Fibroblast of skin of left quadriceps (primary cell): ENCODE measurements at places on chromosomes 7 and 10.

DNA sequence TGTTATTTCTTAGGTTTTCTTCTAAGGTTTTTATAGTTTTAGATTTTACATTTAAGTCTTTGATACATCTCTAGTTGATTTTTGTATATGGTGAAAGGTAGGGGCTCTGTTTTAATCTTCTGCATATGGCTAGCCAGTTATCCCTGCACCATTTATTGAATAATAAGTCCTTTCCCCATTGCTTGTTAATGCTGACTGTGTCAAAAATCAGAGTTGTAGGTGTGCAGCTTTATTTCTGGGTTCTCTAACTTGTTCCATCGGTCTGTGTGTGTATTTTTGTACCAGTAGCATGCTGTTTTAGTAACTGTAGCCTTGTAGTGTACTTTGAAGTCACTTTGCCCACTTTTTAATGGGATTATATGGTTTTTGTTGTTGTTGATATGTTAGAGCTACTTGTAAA, 37.9 kb upstream of the FAM13C start:
- no peak for DNase-seq

GRCh38 chr7:75881436-75882095, 2.7 kb downstream of the RHBDD2 start:
- DNase-seq: no peak

DNA sequence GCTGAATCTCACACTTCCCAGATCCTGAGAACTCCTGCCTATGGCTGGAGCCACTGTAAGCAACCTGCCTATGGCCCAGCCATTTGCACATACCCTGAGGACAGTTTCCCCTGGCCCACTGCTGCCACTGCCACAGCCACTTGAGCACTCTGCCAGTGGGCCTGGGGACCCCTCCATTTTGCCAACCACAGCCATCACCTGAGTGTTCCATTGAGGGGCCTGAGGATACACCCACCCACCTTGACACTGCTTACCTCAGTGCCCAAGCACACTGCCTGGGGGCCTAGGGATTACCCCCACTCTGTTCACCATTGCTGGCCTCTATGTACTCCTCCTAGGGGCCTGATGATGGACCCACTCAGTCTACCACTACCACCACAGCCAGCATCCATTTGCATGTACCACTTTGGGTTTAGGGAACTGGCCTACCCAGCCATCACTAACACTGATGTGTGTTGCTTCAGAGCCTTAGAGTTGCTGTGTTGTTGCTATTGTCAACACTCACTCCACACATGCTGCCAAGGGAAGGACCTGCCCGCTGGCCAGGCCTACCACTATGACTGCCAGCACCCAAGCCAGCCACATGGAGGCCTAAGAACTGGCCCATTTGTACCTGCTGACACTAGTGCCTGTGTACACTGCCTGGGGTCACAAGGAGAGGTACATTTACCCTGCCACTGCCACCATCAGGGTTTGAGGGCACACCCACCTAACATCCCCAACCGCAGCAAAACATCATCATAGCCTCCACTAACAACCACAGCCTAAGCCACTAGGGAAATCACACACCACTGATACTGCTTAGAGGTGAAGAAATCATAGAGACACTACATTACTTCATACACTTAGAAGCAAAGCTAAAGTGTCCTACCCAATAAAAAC, 45.9 kb upstream of the ANTXRL start:
- DNase-seq: no peak

DNA sequence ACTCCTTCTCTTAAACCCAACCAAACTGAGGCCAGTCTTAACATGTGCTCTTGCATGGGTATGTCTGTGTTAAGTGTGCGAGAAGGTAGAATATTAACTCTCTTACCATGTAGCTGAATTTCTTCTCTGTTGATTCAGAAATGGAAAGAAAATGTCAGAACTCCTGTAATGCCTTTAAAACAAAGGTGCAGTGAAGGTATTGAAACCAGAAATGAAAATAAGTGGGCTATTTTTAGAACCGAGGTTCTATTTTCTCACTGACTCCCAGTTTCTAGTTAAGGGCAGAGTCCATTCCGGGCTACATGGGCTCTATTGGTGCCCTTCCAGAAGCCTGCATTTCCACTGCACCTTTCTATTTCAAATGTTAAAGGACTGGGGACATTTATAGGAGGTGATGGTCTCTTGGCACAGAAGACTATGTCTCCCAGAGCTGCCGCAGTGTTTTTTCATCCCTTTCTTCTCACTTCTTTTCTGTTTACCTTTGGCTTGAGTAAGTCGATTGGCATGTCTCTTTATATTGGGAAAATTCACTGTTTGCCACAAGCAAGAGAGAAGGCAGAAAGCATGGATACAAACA, 174.9 kb downstream of the LRMDA start:
- DNase-seq: no peak

- DNase-seq: no peak
Observed at GRCh38 chr7:176786-177459, 15.4 kb upstream of the FAM20C start.

DNA sequence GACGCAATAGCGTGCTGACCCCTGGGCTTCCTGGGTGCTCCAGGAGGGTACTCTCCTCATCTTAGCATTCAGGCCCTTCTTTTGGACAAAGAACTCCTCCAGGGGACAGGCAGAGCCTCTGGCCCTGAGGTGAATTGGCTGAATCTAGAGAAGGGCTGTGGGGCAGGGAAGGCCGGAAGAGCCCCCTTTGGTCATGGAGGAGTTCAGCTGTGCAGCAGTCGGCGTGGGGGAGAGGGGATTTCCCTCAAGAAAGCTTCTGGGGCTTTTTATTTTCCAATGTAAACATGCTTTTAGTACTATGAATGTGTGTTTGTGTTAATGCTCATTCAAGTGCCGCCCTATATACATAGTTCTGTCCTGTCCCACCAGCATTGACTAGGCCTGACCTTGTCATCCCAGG, 38.8 kb downstream of the FIGNL1 start:
- no peak for DNase-seq

- no peak for DNase-seq
Observed at GRCh38 chr7:67608806-67609205, 612.2 kb downstream of the TYW1 start.

DNA sequence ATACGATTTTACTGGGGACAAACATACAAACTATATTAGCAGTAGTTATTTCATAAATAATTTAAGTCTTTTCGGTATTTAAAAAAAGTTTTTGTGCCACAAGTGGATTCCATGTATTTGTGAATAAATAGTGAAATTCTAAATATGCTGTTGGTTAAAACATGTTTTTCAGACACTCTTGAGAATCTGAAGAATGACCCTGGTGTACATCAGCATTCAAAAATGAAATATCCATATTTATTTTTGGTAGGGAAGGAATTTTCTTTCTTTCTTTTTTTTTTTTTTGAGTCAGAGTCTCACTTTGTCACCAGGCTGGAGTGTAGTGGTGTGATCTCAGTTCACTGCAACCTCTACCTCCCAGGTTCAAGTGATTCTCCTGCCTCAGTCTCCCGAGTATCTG, 136.1 kb upstream of the CDK6 start:
- no peak for DNase-seq

GRCh38 chr10:74419491-74419951, 268.5 kb downstream of the ADK start:
- no peak for DNase-seq

DNA sequence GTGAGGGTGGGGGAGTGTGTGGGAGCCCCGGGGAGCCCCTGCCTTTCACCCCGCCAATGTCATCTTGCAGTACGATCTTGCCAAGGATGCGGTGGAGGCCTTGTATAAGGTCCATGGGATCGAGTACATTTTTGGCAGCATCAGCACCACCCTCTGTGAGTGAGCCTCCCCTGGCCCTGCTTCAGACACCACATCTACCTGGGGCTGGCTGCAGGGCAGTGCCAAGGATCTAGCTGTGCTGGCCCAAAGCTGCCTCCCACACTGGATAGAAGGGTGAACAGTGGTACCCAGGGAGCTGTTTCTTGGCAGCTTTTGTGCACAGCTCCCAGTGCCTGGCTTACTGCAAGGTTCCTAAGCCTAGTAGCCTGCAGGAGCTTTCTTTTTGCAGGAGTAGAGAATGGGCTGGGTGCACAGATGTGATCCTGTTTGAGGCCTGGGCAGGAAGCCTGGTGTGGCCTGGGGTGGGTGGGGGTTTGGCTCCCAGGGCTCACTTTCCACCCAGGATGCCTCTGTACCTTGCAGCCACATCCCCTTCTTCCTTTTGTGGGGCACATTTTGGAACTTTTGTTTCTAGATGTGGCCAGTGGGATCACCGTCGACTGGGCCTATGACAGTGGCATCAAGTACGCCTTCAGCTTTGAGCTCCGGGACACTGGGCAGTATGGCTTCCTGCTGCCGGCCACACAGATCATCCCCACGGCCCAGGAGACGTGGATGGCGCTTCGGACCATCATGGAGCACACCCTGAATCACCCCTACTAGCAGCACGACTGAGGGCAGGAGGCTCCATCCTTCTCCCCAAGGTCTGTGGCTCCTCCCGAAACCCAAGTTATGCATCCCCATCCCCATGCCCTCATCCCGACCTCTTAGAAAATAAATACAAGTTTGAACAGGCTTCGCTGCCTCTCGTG, 12.2 kb upstream of the CPA1 start:
- no peak for DNase-seq

- DNase-seq: no peak
Observed at GRCh38 chr10:95321554-95322301, 30.9 kb upstream of the PDLIM1 start.

- DNase-seq: no peak
Observed at GRCh38 chr10:17586821-17587234, 30.3 kb downstream of the HACD1 start.

DNA sequence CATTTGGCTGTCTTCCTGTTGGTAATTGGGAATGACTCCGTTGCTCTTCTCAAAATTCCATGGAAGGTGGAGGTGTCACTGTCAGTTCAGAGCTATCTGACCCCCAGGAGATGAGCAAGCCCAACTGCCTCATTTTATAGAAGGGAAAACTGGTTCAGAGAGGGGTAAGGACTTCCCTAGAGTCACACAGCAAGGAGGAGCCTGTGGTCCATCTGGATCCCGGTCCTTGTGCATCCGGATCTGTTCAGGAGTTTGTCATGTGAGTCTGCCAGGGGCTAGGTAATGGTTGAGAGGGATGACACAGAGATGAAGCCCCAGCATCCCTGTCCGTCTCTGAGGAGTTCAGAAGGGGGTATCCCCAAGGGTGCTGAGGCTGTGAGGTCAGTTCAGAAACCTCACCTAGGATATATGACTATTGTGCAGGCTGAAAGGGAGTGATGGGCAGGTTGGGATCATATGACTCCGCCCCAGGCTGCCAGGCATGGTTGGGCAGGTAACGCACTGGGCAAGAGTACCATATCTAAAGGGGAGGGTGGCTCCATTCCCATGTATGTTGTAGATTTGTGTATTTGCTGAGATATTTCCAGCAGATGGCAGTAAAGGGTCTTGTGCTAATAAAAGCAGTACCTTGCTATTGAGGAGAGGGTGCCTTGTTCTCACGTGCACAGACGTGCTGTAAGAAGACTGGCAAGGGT, 16.0 kb upstream of the SLC29A3 start:
- DNase-seq: no peak

- no peak for DNase-seq
Observed at GRCh38 chr7:18626717-18627116, 131.2 kb downstream of the HDAC9 start.

GRCh38 chr10:75070961-75071428, 40.5 kb upstream of the SAMD8 start:
- no peak for DNase-seq

- DNase-seq: no peak
Observed at GRCh38 chr10:8975535-8975934, 921.0 kb downstream of the GATA3 start.

GRCh38 chr7:140902303-140902953, 22.3 kb downstream of the BRAF start:
- no peak for DNase-seq

GRCh38 chr7:23106823-23107663, 1.5 kb downstream of the KLHL7 start:
- no peak for DNase-seq

DNA sequence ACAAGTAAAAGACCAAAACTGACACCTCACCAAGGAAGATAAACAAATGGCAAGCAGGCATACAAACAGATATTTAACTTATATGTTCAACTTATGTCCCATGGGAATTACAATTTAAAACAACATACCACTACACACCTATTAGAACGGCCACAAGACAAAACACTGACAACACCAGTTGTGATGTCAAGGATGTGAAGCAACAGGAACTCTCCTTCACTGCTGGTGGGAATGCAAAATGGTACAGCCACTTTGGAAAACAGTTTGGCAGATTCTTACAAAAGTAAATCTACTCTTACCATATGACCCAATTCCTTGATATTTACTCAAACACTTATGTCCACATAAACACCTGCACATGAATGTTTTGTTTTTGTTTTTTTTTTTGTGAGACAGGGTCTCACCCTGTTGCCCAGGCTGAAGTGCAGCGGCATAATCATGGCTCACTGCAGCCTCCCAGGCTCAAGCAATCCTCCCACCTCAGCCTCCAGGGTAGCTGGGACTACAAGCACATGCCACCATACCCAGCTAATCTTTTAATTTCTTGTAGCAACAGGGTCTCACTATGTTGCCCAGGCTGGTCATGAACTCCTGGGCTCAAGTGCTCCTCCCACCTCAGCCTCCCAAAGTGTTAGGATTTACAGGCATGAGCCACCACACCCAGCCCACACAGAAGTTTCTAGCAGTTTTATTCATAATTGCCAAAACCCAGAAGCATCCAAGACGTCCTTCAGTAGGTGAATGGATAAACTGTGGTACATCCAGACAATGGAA, 27.3 kb downstream of the HERC4 start:
- DNase-seq: no peak

DNA sequence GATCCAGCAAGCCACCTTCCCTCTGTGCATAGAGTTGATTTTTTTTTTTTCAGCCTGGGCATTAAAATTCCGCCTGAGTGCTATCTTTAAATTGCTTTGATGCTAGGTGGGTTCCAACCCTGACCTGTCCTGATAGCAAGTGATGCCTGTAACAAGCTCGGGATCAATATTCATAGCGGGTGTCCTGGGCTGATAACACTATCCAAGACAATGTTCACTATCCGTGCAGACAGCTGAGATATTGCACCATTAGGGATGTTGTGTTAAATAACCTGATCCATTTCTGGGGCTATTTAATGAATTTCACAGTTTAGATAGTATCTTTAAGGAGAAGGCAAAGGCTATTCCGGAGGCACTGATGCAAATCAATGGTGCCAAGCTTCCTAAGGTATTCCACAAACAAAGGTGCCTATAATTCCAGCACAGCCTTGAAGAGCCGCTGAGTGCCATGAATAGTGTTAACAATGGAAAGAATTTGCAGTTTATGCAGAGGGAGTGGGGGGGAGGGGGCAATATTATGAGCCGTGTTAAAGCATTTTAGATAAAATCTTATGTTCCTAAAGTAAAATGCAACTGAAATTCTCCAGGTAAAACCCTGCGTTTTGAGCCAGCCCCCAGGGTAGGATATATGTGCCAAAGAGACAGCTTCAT, 4.2 kb upstream of the NKX1-2 start:
- no peak for DNase-seq

DNA sequence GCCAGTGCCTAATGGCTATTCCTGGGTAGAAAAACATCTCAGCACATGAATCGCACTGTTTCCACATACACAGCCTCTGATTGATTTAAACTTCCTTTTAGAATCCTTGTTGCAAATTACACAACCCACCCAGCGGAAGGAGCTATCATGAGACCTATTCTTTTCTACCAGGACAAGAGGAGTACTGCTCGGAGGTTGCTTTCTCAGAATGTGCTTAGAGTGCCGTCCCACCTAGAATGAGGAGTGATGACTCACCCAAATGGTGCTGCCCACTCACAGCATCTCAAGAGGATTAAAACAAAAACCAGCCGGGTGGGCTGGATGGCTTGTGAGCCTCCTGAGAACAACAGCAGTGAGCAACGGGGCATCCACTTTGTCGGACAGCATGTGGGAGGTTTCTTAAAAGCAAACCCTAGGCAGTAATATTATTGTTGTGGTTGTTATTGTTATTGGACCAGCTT, 128.9 kb downstream of the DGKI start:
- DNase-seq: no peak
